NCI-H1105 treated with DMSO at 0.1 percent for 48 hours (cell line): ENCODE measurements at places on chromosomes 5 and 9.

GRCh38 chr9:3455094-3455493 lies 70.7 kb downstream of the RFX3 start:
- DNase-seq: no peak

GRCh38 chr5:14714706-14715105 lies 50.2 kb downstream of the OTULIN start:
- DNase-seq: peak; percentile 51

- DNase-seq: no peak
Measured at GRCh38 chr9:136922540-136922939, 22.0 kb downstream of the FBXW5 start.

GRCh38 chr5:87327998-87328397 lies 60.3 kb downstream of the RASA1 start:
- no peak for DNase-seq

GRCh38 chr5:143284521-143284920 lies 119.0 kb downstream of the NR3C1 start:
- no peak for DNase-seq

DNA sequence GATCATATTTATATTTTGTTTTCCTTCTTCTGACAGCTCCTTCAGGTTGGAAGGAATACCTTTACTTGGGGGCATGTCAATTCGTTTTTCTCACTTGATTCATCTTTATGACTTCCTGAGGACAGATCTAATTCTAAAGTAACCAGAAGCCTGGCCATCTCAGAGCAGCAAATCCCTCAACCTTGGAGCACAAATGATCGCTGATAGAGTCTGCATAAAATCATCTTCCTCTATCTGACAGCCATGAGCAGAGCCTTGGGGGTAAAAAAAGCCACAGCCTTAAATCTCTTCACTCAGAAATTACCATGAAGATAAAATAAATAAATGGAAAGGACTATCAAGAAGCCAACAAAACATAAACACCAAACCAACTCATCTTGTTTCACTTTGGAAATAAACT lies 325.8 kb downstream of the PRR16 start:
- DNase-seq: no peak

DNA sequence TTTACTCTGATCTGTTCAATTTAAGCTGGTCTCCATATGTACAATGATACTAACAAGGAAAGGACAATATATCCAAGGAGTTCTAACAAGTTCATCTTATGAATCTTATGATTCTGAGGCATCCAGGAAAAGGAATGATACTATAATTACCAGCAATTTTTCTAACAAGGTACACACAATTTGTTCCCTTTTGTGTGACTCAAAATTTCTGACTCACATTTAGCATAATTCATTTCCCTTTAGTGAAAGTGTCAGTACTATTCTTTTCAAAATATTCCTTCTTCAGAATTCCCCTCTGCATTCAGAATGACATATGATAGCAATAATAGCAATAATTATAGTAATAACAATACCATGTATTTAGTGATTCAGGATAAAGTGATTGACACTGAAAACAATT lies 594.8 kb downstream of the DMRTA1 start:
- DNase-seq: no peak

DNA sequence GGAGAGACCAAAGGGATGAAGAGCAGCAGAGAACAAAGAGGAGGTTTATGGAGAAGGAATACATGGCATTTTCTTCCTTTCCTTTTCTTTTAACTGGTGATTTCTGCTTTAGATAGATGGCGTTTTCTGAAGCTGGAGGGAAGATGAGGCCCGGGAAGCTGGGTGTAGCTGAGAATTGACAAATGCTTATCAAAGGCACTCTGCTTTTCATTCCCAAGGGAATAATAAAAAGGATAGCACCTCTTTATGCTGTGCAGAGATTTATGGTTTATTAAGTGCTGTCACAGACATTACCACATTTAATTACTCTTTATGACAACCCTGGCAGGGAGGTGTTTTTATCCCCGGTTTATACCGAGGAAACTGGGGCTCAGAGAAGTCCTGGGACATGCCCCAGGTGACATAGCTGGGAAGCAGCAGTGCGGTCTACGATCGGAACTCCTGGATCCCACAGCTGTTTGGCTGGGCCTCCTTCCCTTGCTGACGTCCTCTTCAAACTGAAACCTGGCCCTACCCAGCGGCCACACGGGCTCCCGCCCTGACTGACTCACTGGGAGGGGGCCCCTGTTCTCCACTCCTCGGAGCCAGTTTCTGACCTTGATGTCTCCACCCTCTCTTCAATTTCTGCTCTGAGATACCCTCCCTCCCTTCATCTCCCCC lies 8.2 kb upstream of the EPB41L4B start:
- no peak for DNase-seq

GRCh38 chr9:125258832-125259534 lies 2.6 kb upstream of the GAPVD1 start:
- DNase-seq: no peak

- DNase-seq: no peak
Measured at GRCh38 chr5:76737846-76738245, 21.9 kb downstream of the F2R start.

DNA sequence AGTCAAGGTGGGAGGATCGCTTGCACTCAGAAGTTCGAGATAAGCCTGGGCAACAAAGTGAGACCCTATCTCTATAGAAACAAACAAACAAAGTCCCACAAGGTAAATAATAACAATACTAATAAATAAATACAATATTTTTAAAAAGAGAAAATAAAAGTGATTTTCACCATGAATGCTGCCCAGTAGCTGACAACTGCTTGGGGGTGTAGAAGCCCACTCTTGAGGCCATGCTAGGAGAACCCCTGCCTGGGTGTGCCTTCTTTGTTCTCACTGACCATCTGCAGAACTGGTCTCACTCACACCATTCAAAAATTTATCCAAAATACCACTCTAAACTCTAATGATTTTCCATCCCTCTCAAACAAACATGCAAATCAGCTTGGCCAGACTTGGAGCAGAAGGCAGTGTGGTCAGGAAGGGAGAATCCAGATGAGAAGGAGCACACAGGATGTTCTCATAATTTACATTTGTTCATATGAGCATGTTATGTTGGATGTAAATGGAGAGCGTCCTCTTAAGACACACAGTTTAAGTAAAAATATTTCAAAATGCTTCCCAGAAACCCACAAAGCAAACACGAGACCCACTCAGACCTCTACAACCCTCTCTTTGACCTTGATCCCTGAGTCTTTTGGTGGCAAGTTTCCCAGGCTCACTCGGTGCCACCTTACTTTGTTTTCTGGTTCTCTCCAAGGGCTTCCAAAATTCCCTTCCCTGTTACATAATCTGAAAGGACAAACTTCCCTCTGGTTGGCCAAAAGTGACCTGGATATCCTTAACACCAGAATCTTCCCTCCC lies 7.9 kb upstream of the RAI14 start:
- DNase-seq: no peak

DNA sequence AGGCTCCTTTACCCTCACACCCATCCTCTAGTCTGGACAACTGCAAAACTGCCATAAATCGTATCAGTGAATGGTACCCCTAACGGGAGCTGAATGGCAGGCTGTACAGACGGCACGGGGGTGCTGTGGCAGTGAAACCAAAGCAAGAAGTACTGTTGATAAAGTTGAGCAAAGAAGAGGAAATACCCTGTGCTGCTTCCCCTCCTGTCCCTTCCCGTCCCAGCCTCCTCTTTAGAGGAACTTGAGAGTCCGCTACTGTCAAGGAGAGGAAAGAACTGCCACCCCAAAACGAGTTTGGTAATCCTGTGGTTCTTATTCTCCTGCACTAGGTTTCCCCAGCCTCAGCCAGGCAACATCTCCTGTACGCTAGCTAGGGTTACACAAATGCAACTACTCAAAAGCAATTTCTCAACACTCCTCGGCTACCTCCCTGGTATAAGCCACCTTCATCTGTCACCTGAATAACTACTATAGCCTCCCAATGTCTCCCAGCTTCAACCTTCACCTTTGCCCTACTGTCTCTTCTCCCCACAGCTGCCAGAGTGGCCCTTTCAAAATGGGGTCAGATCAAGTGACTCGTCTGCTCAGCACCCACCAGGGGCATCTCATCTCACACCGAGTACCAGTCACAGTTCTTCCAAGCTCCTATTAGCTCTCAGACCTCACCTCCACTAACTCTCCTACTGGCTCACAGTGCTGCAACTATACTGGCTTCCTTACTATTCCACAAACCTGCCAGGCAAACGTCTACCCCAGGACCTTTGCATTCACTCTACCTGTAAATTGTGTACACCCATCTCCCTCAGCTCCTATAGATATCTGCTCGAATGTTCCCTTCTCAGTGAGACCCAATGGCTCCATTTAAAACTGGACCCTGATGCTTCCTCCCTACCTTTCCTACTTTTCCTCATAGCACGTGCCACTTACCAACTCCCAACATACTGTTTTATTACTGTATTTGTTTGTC lies 4.1 kb downstream of the GLRX start:
- DNase-seq: no peak

DNA sequence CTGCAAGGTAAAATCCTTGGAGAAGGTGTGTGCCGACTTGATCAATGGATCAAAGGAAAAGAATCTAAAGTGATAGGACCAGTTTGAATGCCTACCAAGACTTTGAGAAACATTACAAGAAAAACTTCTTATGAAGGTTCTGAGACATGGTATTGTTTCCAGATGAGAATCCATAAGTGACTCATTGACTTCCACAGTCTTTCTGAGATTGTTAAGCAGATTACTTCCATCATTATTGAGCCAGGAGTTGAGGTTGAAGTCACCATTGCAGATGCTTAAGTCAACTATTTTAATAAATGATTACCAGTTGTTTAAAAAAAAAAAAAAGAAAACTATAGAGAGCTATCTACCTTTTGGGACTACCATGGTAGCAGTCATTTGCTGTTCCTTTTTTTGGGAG lies 7.0 kb downstream of the LNPEP start:
- no peak for DNase-seq
